GM23248 (cell line): ENCODE measurements at places on chromosomes 12 and 14. TPM values are rescaled to one million over a fixed set of nuclear protein-coding genes. Genes with fewer than 3 reads are reported as not detected.

The KRT72 gene
- not detected in 2 replicates for total RNA-seq

The INHBC gene
- total RNA-seq: not detected in 2 replicates

The AHNAK2 gene
- 58.0 and 64.9 TPM in 2 replicates for total RNA-seq

The APAF1 gene
- 23.4 and 24.5 TPM in 2 replicates for total RNA-seq

The ACOT6 gene
- not detected in 2 replicates for total RNA-seq

The CRACR2A gene
- 1.9 and 2.5 TPM in 2 replicates for total RNA-seq

The ACAD10 gene
- total RNA-seq: 10.0 and 12.0 TPM in 2 replicates

The AMDHD1 gene
- total RNA-seq: 1.1 and 1.3 TPM in 2 replicates

The NFATC4 gene
- total RNA-seq: 96.9 and 113 TPM in 2 replicates

The CAPZA3 gene
- not detected in 2 replicates for total RNA-seq

The CCNT1 gene
- 19.3 and 71.6 TPM in 2 replicates for total RNA-seq
